CD4-positive, alpha-beta memory T cell (primary cell): ENCODE measurements at places on chromosomes 2 and 18. TPM values are rescaled to one million over a fixed set of nuclear protein-coding genes. Genes with fewer than 3 reads are reported as not detected.

DNA sequence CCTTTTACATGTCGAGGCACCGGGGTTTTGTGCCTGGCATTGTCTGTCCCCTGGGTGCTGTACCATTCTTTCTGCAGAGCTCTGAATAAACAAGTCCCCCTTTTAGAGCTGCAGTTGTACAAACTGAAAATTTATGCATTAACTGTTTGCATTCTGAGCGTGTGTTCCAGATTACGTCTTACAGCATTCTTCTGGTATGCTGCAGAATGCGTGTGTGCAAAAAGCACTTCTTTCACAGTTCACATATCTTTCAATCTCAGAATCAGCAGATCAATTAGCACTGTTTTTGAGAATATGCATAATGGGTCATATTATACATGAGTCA, 27.5 kb downstream of the MEIS1 start:
- no peak for DNase-seq

DNA sequence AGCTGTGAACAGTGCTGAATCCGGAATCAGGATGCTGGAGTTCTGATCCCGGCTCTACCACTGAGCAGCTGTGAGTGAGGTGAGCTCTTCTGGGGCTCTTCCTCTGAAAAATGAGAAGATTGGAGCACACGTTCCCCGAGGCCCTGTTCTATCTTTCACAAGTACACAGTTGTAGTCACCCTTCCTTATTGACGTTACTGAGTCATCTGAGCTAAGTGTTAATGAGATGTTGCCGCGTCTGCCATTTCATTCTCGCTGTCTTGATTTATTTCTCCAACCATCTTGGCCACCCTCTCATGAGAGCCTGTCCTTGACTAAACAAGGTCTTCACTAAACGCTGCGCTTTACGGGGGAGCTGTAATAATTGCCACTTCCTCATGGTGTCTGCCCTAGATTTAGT, 31.9 kb upstream of the EFR3B start:
- no peak for DNase-seq

DNA sequence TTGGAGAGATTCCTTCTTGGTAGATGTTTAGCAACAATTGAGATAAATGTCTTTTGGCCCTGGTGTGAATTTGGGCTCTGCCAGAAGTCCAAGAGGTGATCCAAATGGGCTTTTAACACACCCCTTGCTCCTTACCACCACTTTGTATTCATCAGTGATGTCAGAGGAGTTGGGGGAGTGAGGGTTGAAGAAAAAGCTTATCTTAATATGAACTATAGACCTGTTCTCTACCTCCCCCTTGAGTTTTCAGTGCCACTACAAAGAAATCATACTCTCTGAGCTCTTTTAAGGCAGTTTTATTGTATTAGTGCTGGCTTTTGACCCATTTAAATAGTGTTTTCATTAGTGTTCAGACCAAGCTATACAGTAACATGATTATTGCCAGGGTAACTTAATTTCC, 229.1 kb downstream of the PHLPP1 start:
- DNase-seq, result no peak

DNA sequence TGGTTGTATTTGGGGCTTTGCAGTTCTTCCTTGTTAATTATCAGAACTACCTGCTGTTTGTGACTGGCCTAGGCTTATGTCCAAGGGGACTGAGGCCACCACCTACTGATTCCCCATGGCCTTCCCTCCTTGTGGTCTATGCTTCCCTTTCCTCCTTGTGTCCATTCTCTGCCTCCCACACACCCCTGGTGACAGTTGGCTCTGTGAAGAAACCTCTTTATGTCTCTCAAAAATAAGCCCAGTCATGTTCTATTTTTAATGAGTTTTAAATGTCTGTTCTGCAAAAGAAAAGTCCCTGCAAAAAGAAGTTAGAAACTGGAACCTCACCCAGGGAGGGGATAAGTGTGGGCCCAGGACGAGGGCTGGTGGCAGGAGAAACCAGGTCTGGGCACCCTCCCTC, 105.0 kb downstream of the SMC6 start:
- DNase-seq, result no peak

- DNase-seq, result no peak
Measured at GRCh38 chr2:105526000-105526925, 127.4 kb upstream of the FHL2 start.

- DNase-seq, result no peak
Measured at GRCh38 chr2:12014088-12014960, 267.9 kb downstream of the LPIN1 start.

- no peak for DNase-seq
Measured at GRCh38 chr2:35614640-35615039, 740.9 kb upstream of the CRIM1 start.

DNA sequence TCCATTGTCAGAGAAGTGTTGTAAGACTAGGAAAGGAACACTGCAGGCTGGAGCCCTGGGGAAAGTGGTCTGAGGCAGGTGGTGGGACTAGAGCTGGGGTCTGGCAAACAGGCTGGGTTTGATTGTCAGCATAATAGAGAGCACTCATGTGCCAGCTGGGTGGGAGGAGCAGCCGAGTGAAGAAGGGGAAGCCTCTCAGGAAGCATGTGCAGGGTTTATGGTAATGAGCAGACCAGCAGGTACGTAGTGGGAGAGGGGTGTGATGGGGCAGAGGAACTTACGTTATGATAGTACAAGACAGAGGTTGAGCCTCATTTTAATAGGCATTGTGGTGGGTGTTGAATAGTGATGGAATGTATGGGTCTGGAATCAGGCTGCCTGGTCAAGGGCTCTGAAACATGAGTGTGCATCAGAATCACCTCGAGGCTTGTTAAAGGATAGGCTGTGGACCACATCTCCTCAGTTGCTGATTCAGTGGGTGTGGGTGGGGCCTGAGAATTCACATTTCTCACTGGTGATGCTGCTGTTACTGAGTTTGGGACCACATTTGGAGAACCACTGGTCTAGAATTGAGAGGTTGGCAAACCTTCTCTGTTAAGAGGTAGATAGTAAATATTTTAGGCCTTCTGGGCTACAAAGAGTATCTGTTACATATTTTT, 1.7 kb upstream of the MGAT5 start:
- DNase-seq, result no peak

DNA sequence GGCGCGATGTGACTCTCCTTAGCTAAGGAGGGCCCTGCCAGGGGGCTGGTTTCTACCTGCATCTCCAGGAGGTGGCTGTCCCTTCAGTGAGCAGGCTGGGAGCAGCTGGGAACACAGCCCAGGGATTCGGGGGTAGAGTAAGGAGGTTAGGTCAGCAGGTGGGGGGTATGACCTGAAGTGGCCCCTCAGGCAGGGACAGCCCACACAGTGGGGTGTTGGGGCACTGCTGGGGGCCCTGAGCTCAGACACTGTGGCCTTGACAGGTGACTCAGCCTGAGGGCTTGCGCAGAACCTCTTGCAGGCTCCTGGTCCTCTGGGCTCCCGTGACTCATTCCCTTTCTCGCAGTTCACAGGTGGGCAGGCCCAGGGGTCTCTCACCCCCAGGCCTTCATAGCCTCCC, 185.8 kb upstream of the BCL2L11 start:
- no peak for DNase-seq

DNA sequence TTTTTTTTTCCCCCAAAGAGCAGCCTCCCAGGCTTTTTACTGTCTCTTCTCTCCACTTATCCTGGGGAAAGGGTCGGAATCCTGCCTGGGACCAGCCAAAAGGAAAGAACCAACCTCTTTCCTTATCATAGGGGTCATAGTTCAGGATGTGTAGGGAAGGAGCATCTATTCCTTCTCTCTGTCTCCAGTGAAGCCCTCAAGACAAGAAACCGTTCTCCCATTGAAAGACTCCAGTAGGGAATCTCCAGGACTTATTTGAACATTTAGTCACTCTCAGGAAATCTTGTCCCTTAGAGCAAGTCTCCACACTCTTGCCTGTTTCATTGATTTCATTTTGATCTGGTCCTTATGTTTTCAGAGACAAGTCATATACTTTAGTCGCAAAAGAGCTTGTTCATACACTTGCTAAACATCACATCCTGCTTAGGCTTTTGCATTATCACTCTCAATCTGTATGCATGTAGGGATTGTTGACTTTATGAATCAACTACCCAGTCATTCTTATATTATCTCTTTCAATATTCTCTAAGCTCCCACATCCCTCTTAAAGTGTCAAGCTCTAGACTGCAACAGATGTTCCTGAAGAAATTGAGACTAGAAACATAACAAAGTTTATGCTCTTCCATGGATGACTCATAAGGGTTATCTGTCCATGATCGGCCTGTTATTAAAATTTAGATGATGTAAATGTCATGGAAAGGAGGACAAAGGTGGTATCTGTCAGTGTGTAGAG, 116.2 kb upstream of the ST6GAL2 start:
- DNase-seq, result no peak

- DNase-seq, result no peak
Measured at GRCh38 chr2:189379731-189380261, 61.5 kb upstream of the WDR75 start.

GRCh38 chr2:159553727-159554126, 62.6 kb downstream of the BAZ2B start:
- no peak for DNase-seq

DNA sequence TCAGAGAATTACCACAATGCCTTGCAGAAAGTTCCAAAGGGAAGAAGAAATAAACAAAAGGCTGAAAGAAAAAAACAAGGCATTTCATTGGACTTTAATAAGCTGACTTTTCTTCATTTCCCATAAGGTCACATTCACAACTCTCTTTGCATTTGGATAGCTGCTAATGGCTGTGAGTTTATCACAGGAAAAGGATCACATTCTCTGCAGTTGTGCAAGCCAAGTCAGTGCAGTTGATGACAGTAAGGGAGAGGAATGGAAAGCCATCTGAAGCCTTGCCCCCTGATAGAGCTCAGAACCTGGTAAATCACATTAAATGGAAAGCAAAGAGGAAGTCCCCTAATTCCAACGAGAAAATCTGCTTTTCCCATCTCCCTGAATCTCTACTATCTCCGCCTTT, 950.6 kb downstream of the CNTNAP5 start:
- DNase-seq, result no peak

The MC2R gene
- not detected for total RNA-seq

The PROM2 gene
- total RNA-seq, result 0.87 TPM

The INHBB gene
- not detected for total RNA-seq

The MC4R gene
- not detected for total RNA-seq
